ENCODE measurements at places on chromosomes 1 and 21.

DNA sequence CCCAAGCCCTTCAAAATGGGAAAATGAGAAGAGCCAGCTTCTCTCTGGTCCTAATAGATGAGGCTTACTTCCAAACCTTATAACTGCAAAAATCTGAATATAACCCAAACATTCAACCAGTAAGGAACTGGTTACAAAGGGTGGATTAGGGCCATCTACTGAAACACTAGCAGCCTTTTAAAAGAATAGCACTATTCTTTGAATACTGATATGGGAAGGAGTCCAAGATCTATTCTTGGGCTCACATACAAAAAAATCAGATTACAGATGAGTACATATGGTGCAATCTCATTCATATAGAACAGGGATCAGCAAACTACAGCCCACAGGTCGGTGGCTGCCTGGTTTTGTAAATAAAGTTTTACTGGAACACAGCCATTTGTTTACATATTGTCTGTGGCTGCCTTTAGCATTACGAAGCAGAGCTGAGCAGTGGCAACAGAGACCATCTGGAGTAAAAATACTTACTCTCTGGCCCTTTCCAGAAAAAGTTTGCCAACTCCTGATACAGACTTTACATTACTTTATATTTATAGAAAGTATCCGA, 167.7 kb downstream of the ZSCAN20 start:
- DNase-seq, result no peak

DNA sequence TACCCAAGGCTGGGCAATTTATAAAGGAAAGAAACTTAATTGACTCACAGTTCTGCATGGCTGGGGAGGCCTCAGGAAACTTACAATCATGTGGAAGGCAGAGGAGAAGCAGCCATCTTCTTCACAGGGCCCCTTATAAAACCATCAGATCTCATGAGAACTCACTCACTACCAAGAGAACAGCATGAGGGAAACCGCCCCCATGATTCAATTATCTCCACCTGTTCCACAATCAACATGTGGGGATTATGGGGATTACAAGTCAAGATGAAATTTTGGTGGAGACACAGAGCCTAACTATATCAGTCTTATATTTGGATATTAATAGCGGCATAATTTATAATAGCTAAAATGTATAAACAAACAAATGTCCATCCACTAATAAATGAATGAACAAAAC, 1123.7 kb upstream of the NCAM2 start:
- DNase-seq, result no peak

- peak; percentile 79 for DNase-seq
Measured at GRCh38 chr1:10152709-10153284, 57.6 kb upstream of the KIF1B start.

- no peak for DNase-seq
Measured at GRCh38 chr1:203328714-203329122, 22.2 kb downstream of the FMOD start.

- no peak for DNase-seq
Measured at GRCh38 chr1:19780267-19780877, 19.3 kb downstream of the TMCO4 start.
